Cortex of kidney (tissue), 1 donor: ENCODE measurements at places on chromosomes 16 and 17.

- DNase-seq: no peak
Observed at GRCh38 chr17:32335687-32336086, 6.3 kb downstream of the C17orf75 start.

GRCh38 chr17:10600571-10600970 lies 51.1 kb upstream of the MYH2 start:
- DNase-seq: no peak

DNA sequence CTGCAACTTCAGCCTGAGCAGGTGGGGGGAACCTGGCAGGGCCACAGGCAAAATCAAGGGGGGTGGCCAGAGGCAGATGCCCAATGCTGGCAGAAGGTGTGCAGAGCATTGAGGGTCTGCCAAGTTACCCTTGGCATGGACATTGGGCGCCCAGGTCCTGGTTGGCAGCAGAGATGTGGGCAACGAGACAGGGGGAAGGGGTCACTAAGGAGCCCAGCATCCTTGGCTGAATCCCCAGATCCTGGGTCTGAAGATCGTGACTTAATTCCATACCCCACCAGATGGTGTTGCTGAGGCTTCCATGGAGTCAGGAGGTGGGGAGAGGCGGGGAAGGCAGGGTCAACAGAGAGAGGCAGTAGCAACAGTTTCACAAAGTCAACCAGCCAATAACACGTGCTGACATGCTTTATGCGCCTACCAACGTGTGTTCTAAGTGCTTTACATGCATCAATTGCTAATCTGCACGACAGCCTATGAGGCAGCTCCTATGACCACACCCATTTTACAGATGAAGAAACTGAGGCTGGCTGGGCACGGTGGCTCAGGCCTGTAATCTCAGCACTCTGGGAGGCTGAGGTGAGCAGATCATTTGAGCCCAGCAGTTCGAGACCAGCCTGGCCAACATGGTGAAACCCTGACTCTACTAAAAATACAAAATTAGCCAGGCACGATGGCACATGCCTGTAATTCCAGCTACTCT lies 83.3 kb downstream of the GSG1L start:
- DNase-seq: no peak

GRCh38 chr17:29844339-29845048 lies 85.5 kb downstream of the SSH2 start:
- DNase-seq: no peak

DNA sequence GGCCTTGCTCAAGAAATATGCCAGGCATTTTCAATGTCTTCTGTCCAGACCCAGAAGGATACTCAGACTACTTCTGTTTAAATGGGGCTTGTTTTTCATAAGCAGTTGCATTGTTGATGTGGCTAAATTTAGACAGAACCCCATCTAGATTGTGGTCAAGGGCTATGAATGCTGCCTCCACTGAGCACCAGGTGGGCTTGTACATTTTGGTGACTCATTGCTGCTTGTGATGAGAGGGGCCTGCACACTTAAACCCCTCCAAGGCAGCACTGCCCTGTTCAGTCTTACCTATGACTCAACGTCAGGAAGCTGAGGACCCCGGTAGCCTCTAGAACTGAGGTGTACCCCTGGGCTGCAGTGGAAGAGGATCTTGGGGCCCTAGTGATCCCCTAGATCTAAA lies 144.0 kb downstream of the PRKCA start:
- no peak for DNase-seq

- DNase-seq: no peak
Observed at GRCh38 chr16:7400117-7400890, 67.7 kb downstream of the RBFOX1 start.

GRCh38 chr16:29840240-29840639 lies 20.0 kb downstream of the MVP start:
- DNase-seq: no peak

- no peak for DNase-seq
Observed at GRCh38 chr16:85126705-85127378, 14.6 kb upstream of the CIBAR2 start.
